ENCODE measurements at places on chromosomes 3 and 15. TPM values are rescaled to one million over a fixed set of nuclear protein-coding genes. Genes with fewer than 3 reads are reported as not detected.
A peak's percentile ranks its signal among the peaks of the same experiment; 100 is the strongest.

Gene TRPM1
- total RNA-seq, result not detected

Gene RTP4
- 0.07 TPM for total RNA-seq

Gene CCDC13
- total RNA-seq, result 0.32 TPM

Gene TMIE
- not detected for total RNA-seq

Gene CLDN18
- total RNA-seq, result not detected

Gene C3orf62
- 2.3 TPM for total RNA-seq

Gene NTRK3
- total RNA-seq, result not detected

Gene CCR2
- not detected for total RNA-seq

Gene SCG3
- not detected for total RNA-seq

Gene TM6SF1
- not detected for total RNA-seq

Gene GOLGA6L26
- total RNA-seq, result not detected

Gene ATP10A
- total RNA-seq, result not detected

Gene ANKRD63
- not detected for total RNA-seq

Gene SI
- total RNA-seq, result not detected

Gene SAMMSON
- not detected for total RNA-seq

Gene ANKRD34C
- total RNA-seq, result not detected

Gene NR1I2
- not detected for total RNA-seq

Gene EOMES
- 0.95 TPM for total RNA-seq

Gene GOLGA8J
- total RNA-seq, result 0.07 TPM

DNA sequence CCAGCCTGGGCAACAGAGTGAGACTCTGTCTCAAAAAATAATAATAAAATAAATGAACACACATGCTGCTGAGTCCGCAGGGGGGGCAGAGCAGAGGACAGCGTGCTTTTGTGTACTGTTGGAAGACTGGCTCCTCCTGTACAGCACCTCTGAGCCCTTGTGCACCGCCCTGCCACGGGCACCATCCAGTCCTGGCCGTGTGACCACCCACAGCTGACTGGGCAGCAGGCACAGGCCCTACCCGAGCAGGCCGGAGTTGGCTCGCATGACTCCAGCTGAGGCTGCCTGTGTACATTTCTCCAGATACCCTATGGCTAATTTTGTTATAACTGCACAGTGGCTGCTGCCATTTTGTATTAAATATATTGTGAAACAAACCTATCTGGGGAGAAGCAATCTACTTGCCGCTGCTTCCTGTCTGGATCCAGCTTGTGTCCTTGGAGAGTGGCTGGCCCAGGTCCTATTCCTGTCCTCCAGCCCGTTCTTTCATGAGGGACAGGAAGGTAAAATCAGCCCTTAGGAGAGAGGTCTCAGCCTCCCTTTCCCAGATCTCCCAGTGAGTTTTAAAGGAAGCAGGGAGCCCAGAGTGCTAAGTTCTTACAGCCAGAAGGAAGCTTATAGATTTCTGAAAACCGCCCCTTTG is 14.6 kb downstream of the IVD start:
- DNase-seq, result no peak

- no peak for DNase-seq
Observed at GRCh38 chr3:111070772-111071256, 802 bp upstream of the NECTIN3 start.

- DNase-seq, result no peak
Observed at GRCh38 chr15:25773248-25773647, 89.9 kb downstream of the ATP10A start.

GRCh38 chr3:152943645-152944044 is 108.7 kb downstream of the P2RY1 start:
- peak; percentile 70 for DNase-seq

- no peak for DNase-seq
Observed at GRCh38 chr3:4561661-4562060, 68.5 kb downstream of the ITPR1 start.

DNA sequence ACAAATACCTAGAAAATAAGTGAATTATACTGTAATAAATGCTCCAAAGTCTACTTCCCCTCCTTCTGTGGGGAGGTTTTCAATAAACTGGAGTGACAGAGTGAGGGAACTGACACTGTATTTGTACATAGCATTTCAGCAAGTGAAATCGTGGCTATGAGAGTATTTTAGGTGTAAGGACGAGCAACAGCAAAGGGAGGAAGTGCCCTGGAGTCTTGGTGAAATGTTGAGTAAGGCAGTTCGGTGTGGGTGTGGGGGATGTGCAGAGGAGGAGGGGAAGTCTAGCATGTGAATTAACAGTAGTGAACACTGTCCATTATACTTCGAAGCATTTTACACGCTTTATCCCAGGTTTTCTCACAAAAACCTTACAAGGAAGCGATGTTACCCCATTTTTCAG is 18.1 kb upstream of the P2RY13 start:
- no peak for DNase-seq

GRCh38 chr15:32831485-32831884 is 113.7 kb downstream of the GREM1 start:
- DNase-seq, result no peak

GRCh38 chr15:100553468-100553867 is 24.7 kb upstream of the CERS3 start:
- no peak for DNase-seq

- peak; percentile 99 for DNase-seq
Observed at GRCh38 chr15:35000511-35000910, 12.4 kb upstream of the ZNF770 start.

DNA sequence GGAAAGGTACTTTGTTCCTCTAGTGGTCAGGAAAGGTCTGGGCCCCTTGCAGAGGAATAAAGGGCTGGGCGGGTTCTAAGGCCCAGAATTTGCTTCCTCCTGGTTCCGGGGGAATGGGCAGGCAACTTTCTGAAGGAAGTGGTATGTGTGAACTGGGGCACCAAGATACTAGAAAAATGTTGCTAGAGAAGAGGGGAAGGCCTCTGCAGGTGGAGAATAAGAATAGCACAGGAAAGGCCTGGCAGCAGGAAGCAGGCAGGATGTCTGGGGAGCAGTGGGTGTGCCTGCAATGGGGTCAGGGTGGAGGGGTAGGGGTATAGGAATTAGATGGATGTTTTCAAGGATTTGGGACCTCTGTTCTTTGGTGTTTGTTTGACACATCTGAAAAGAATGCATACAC is 2.0 kb downstream of the SLC22A13 start:
- no peak for DNase-seq

GRCh38 chr3:152519376-152519775 is 250.6 kb downstream of the MBNL1 start:
- DNase-seq, result no peak

- DNase-seq, result no peak
Observed at GRCh38 chr3:43624619-43625305, 3.0 kb upstream of the ANO10 start.

DNA sequence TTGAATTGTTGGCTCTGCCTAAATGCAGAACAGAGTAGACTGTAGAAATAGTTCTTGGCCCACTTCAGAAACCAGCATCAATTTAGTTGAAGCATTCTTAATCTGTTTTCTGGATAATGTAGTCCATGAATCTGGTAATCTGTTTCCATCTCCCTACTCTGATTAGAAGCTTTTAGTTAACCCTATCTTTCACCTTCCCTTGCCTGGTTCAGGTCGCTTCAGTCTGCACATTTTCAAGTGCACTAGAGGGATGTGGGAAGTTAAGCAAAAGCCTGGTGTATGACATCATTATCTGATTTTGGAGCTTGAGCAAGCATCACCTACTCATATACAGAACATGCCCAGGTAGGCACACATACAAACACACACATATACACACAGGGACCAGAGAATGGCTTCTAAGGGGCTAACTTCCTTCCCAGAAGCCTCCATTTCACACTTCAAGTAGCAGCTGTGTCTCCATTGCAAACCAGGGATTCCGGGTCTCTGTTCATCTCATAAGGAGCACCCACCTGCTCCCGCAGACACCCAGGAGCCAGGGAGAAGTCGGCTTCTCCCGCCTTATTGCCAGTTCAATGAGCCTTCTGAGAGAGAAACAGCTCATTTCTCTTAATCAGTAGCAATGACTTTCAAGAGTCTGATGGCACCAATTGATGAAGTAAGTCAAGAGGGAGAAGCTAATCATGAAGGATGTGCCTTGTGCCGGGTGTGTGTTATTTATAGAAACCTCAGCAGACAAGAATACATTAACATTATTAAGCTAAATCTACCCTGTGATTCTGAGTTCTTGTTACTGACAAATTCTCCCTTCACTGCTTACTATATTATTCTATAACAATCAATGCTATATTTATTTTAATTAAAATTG is 347.9 kb upstream of the STAC start:
- no peak for DNase-seq

DNA sequence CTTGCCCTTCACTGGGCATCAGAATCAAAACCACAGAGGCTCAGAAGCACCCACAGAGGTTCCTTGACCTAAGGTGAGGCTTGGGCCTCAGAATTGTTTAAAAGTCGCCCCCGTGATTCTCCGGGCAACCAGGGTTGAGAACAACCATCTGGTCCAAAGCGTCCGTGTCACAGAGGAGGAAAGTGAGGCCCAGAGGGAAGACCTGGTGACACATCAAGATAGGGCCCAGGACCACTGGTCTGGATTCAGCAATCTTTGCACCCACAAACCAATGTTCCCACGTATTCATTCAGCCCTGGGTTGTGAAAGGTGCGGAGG is 272.6 kb downstream of the UACA start:
- no peak for DNase-seq

GRCh38 chr15:39358441-39359041 is 222.3 kb upstream of the THBS1 start:
- no peak for DNase-seq

DNA sequence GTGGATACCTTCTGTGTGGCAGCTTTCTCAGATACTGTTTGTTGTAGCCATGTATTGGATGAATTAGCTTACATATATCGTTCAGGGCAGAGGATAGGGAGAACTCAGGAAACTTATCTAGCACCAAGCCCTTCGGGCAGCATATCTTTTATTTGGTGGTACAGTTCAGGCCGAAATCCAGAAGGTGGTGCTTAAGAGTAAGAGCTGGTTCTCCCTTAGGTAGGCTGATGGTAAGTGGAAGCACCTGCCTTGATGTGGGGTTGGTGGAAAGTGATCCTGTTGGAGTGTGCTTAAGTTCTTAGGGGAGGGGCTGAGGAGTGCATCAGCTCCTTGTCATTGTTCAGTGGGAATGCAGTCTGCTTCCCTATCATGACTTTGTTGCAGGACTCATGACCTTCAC is 187.5 kb downstream of the DOCK3 start:
- DNase-seq, result no peak

- no peak for DNase-seq
Observed at GRCh38 chr3:4758957-4759656, 220.1 kb upstream of the BHLHE40 start.

DNA sequence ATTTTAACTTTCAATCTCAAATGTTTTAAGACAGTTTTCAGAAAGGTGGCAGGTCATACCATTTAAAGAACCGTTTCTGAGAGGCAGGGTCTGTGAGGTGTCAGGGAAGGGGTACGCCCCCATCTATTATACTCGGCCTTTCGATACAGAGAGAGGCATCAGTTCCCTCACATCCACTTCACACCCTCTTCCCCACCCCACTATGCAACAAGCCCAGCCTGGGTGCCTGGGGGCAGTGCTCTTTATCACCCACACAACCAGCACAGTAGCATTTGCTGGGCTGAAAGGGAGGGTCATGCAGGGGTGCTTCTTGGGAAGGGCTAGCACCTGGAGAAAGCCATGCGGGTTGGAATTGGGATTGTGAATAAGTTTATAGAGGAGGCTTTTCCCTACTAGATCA is 56.0 kb upstream of the KCNMB2 start:
- DNase-seq, result no peak

- no peak for DNase-seq
Observed at GRCh38 chr15:84949043-84949442, 32.6 kb upstream of the PDE8A start.

DNA sequence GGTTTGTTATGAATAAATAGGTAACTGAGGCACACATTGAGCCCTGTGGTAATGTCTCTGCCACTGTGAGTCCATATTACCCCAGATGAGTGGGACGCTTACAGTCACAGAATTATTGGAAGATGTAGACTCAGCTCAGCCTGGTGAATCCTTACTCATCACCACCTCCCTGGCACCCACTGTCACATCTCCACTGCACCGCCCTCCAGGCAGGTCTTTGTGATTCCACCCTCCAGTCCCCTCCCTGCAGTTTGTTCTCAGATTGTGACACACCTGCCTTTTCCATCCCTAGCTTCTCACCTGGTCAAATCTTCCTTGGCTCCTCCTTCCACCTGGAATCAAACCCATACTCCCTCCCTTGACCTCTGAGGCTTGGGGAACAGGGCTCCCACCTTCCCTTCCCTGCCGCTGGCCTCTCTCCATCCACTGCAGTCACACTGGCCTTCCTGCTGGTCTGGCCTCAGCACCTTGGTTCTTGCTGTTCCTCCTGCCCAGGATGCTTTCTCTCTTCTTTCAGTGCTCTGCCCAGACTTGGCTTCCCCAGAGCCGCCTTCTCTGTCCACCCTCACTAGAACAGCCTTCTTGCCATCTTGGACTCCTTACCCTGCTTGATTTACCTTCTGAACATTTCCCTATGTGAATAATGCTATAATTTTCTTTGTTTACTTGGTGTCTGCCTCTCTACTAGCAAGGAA is 9.4 kb downstream of the SLC6A20 start:
- no peak for DNase-seq

- DNase-seq, result no peak
Observed at GRCh38 chr15:68371160-68371559, 60.8 kb downstream of the ITGA11 start.

DNA sequence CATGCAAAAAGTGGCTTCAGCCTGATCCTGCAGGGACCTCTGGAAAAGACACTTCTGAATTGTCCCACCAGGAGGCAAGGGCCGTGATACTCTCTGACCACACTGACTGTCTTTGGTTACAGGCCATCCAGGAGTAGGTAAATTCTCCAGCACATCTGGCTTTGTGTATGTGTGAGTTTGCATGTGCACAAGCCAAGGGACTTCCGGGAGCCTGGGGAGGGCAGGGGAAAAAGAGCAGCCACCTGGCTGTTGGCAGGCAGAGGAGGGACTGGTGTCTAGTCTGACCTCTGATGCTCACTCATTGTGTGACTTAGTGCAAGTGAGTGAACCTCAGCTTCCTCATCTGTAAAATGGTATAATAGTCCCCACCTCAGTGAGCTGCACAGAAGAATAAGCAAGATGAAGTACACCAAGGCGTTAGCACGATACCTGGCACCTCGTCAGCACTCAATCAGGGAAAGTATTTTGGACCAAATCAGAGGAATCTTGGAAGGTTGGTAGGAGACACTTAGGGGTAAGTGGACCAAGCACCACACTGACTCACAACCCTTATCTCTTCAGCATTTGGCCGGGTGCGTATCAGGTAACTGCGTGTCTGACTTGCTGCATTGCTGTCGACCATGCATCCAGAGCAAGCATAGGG is 19.1 kb downstream of the KLHL6 start:
- no peak for DNase-seq

DNA sequence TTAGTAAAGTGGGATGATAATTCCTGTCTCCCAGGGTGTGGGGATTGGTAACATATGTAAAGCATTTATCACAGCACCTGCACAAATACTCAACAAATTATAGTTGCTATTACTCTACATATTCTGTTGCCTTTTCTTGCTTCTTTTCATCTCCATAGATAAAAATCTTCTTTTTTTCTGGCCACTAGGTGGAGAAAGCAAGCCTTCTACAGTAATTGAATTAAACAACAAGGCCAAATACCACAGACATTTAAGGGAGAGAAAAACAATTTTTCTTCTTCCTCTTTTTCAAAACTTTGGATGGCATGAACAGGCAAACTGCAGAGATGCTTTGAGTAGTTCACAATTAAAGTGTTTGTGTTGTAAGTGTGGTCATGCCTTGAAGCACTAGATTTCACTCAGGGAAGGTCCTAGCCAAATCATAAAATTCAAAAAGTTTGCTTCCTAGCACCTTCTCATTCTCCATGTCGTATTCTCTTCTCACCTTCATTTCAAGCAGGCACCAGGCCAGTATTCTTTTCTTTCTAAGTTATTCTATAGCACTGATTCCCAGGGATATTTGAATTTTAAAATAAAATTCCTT is 493.4 kb upstream of the TGFBR2 start:
- peak; percentile 27 for DNase-seq

Data from foreskin keratinocyte (primary cell).